Activated CD4-positive, CD25-positive, alpha-beta regulatory T cell treated with anti-CD3 and anti-CD28 coated beads, Interleukin-2, amount 50 U/mL, for 24 hours (primary cell): ENCODE measurements at places on chromosomes 11 and 22.

- ATAC-seq: no peak
Measured at GRCh38 chr11:117011541-117011898, 86.7 kb downstream of the SIK3 start.

GRCh38 chr11:74971424-74971823, 17.3 kb upstream of the NEU3 start:
- no peak for ATAC-seq

DNA sequence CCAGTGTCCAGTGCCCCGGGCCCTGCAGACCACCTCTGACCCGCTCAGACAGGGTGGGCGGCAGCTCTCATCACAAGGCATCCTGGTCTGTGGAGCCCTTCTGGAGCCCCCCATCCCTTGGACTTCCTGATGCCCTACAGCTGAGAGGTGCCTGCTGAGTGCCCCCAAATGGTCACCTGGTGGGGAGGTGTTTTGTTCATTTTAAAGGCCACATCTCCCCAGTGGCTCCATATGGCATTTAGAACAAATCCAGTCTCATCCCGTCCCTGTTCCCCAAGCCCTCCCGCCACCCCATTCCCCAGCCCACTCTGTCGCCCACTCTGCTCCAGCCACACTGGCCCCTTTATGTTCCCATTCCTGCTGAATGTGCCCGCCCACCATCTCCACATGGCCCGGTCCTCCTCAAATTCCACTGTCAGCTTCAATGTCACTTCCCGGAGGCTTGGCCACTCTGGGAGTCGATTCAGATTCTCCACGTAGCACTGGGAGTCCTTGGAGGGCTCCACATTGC, 32.8 kb downstream of the OSBPL5 start:
- no peak for ATAC-seq

DNA sequence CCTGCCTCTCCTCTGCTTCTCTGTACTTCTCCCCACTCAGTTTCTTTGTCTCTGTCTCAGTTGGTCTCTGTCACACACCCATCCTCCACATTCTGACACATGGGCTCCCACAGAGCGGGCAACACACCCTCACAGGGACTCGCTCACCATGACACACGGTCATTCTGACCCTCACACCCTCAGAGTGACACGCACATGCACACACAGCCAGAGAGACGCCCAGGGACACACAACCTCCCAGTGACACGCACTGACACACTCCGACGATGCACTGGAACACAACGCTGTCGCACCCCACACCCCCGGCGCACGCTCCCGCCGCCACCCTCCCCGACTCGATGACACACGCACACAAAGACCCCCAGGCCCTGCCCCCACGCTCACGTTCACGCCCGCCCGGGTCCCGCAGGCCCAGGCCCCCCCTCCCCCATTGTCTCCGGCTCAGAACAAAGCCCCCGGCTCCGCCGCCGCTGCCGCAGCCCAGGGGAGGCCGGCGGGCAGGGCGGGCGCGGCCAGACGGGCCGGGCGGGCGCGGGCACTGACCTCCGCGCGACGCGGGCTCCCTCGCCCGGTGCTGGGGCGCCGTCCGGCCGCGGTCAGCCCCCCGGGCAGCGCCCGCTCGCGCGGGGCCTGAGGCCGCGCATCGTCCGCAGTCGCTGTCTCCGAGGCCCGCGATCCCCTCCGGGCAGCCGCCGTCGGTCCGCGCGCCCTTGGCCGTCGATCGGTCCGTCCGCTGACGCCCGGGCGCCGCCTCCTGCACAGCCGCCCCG, 404 bp downstream of the DCHS1 start:
- peak; percentile 44 for ATAC-seq

DNA sequence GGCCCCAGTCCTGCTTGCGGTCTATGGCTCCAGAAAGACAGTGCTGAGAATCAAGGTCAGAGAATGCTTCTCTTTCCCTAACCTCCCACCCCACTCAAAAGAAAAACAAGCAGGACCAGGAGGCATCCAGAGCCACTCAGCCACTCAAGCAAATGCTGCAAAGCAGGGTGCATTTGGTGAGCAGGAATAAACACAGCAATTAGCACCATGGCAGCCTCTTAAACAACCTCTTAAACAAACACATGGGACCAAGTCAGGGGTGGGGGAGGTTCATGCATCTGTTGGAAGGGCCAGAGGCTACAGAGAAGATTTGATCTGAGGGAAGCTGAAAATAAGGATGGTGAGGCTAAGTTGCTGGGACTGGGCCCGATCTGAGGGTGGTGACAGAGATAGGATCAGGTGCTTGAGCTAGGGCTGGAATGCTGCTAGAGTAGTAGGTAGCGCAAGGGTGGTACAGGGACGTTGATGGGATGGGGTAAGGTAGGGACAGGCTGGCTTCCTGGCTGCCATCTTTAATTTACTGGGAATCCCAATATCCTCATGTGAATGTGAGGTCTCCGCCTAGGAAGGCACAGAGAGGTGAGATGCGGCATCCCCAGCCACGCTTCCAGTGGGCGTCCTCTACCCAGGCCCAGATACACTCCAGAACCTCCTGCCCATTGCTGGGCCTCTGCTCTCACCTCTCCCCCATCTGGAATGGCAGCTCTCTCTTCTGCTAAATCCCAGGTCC, 26.6 kb upstream of the LMO1 start:
- ATAC-seq: no peak

GRCh38 chr11:70642266-70642665, 243.9 kb downstream of the CTTN start:
- no peak for ATAC-seq

- no peak for ATAC-seq
Measured at GRCh38 chr11:122235615-122236014, 119.6 kb upstream of the BLID start.

- no peak for ATAC-seq
Measured at GRCh38 chr22:39356464-39356863, 6.7 kb downstream of the SYNGR1 start.

DNA sequence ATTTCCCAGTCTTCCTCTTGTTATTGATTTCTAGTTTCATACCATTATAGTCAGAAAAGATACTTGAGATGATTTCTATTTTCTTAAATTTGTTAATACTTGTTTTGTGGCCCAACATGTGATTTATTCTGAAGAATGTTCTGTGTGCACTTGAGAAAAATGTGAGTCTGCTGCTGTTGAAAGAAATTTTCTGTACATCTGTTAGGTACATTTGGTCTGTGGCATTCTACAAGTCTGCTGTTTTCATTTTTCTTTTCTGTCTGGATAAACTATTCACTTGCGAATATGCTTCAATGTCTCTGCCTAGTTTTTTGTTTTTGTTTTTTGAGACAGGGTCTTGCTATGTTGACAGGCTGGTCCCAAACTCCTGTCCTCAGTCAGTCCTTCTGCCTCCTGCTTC, 26.4 kb upstream of the LUZP2 start:
- no peak for ATAC-seq

- no peak for ATAC-seq
Measured at GRCh38 chr11:12884751-12885318, 124.3 kb upstream of the RASSF10 start.

- ATAC-seq: peak; percentile 66
Measured at GRCh38 chr11:116882386-116882785, 45.0 kb upstream of the APOA1 start.

- ATAC-seq: no peak
Measured at GRCh38 chr11:33553486-33553885, 147.1 kb downstream of the C11orf91 start.
